ENCODE measurements at places on chromosomes 2 and 18. TPM values are rescaled to one million over a fixed set of nuclear protein-coding genes. Genes with fewer than 3 reads are reported as not detected.

DNA sequence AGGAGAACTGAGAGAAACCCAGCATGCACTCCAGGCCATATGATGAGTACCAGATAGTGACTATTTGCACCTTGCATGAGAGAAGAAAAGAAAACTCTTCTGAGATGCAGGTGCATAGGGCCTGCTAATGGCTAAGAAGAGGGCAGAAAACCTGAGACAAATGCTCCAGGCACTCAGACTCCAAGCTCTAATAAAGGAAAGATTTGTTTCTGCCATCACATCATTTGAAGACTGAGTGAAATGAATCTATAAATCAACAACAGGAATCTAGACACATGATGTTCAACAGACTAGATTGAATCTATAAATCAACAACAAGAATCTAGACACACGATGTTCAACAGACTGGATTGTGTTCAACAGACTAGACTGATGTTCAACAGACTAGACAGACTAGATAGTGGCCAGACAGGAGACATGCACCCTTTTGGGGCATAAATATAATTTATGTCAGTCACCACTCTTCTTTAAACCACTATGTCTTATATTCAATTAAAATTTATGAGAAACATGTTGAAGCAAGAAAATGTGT lies 482.7 kb upstream of the UBE2E3 start:
- DNase-seq = no peak

DNA sequence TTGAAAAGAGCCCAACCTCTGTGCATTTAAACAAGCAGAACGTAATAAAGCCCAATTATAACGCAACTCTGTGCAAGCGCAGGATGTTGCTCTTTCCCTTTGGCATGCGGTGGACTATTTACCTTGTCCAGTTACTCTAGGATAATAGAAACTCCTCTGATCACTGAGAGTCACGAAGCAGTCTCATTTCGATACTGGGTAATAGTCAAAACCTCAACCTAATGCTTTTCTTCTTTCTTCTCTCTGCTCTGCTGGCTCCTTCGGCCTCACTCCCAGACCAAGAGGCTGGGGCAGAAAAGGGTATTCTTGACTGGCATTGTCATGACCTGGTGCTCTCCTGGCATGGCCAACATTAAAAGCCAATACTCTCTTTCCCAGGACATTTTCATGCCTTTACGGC lies 89.7 kb upstream of the GCFC2 start:
- no peak for DNase-seq

DNA sequence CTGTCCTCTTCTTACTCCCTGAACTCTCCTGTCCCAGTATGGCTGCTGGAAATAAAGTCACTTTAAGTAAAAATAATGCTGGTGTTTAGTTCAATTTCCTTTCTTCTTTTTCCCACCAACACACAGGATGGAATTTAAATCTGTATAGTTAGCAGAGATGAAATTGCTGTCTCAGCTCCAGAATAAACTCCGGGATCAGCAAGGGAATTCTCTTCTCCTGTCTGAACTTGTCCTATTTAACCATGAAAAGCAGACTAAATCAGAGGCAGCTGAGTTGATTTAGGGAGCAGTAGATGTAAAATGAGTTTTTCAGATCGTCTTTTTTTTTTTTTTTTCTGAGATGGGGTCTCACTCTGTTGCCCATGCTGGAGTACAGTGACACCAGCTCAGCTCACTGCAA lies 25.9 kb downstream of the TTLL4 start:
- peak; percentile 37 for DNase-seq

GRCh38 chr2:233163486-233164103 lies 87.9 kb upstream of the ATG16L1 start:
- no peak for DNase-seq

- DNase-seq = peak; percentile 58
Measured at GRCh38 chr18:74551936-74552555, 17.7 kb downstream of the CNDP1 start.

DNA sequence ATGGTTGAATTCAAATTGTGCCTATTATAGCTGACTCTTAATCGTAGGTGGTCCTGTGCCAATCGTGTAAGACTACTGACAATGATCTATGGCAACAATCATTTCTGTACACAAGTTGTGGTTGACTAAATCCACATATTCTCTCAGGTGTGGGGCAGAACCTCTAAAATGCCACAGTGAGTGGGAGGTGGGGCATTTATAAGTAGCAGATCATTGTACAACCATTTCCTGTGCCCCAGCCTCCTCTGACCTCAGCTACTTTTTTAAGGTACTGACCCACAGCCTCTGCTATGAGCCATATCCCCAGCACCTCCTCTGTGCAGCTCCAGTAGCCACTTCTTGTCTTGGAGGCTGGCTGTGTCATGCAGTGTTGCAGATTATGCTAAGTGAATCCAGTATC lies 48.6 kb upstream of the RAPH1 start:
- peak; percentile 82 for DNase-seq

DNA sequence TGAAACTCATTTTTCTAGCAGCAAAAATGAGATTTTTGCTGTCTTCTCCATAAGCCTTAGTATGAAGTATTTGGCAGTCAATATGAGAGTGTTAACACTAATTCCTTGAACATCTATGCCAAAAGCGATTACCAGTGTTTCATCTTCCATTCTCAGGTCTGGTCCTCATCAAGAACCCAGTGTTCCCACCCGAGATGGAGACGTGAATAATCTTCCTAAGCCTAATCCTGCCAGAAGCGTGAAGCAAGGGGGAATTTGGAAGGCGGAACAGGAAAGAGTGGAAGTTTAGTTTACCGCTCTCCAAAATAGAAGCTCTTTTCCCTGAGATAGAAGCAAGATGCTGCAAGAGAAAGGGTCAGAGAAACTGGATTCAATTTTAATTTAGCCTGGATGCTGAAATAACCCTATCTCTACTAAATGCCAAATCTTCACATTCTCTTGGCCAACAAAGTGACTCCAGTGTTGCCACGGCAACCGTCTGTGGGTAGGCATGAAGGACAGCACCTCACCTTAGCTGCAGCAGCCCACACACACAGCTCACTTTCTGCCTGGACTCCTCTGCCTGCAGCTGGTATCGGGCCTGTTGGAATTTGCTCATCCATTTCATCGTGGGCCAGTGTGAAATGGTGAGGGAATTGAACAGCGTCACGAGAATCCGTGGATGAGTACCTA lies 711.1 kb downstream of the CBLN2 start:
- no peak for DNase-seq

DNA sequence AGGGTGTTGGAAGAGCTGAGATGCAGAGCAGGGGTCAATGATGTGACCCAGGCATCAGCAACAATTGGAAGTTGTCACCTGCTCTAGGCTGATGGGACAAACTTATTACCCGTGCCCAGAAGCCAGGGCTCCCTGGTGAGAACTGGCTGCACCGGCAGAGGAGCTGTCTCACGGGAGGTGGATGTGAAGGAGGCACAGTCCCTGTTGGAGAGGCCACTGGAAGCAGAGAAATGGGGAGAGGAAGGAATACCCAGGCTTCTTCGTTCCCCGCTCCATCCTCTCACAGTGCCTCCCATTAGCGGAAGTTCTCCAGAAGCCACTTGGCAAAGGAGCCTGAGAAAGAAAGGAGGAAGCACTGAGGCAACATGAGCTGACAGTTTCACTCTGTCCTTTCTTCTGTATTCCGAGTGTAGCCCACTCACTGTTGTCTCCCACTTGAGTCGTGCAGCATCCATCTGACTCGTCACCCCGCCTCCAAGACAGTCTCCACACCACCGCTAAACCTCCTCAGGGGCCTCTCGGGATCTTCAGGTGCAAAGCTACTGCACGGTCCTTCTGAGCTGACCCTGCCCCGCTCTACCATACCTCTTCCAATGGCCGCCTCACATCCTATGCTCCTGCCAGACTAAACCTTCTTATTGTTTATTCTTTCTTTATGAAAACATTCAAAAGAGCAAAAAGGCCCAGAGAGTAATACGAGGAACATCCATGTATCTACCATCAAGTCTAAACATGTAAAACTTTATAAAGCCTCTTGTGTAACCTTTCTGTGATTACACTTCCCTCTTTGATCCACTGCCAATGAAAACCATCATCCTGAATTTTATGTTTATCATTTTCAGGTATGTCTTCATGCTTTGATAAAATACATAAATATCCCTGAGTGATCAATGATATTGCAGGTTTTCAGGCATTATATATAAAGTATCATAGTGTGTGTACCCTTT lies 19.1 kb upstream of the AFTPH start:
- DNase-seq = peak; percentile 28

DNA sequence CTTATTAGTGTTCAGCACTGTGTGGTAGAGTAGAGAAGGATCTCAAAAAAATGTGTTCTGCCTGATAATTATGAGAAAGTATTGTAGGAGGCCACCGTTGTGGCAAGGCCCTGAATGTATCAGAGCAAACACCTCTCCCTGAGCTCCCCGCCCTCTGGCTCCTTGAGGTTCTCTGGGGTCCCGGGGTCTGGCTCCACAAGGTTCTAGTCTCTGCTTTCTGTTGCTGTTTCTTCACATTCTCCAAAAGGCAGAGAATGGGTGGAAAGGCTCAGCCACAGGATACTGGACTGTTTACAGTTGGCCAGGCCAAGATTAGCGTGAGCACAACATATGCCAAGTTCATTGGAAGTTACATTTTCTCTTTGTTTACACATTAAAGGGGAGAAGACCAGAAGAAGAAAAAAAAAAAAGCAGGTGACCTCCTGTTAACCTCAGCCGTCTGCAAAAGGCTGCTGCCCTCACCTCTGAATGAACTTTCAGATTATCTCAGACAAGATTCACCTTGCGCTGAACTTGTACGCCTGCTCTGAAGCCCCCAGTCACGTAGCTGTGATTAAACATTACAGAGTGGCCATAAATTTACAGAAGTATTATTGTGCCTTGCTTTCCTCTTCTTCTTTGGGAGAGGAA lies 56.6 kb upstream of the CYP26B1 start:
- no peak for DNase-seq

DNA sequence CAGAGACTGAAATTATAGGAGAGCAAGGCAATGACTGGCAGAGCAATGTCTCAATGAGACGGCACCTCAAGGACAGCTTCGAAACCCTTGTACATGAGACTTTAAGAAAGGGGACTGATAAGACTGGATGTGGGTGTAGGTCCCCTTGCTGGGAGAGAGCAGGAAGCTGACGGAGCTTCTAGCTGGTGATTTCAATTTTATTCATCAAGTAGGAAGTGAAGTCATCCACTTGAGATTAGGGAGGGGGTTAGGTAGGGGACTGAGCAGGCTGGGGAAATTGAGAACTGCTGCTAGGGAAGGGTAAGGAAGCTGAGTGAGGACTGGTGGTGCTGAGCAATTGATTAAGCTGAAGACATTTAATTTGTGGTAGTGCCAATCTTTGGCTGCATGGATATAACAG lies 99.5 kb upstream of the ITGB6 start:
- DNase-seq = no peak

DNA sequence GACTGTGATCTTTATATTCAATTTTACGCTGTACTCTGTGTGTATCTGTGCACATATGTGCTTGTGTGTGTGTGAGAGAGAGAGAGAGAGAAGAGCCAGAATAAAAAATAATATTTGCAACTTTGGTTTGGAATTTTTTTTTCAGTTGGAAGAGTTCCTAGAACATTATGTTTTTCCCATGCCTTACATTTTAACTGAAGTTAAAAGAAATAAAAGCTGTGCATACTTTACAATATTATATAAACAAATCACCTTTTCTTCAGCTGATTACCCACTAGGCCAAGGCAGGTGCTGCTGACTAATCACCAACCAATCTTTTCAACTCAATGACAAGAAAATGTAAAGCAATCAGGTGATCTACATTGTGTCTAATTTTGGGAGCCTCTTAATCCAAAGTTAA lies 366.3 kb downstream of the NYAP2 start:
- DNase-seq = no peak

DNA sequence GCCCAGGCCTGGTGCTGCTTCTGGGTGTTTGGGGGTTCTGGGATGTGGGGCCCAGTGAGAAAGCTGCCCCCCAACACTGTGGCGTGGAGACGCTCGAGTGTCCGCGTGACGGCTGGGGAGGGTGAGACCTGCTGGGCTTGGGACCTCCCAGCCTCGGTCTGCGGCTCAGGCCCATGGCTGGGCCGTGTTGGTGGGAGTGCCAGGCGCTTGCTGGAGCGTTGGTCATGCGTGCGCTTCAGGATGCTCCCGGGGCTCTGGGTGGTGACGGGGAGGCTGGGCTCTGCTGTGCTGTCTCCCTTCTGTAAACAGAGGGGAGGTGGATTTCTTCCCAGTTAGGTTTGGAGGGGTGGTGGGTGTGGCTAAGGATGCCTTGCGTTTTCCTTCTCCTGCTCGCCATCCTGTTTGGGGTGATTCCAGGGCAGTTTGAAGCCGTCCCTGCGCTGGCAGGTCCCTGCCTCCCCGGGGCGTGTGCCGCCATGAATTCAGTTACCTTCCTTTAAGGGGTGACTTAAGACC lies 606 bp downstream of the GAL3ST2 start:
- no peak for DNase-seq

- DNase-seq = no peak
Measured at GRCh38 chr2:120852200-120852815, 116.6 kb downstream of the GLI2 start.

EMILIN1 gene
- 1.5 TPM for total RNA-seq

IGFBP5 gene
- total RNA-seq = 266 TPM

ABCB11 gene
- not detected for total RNA-seq

IL1RN gene
- 1.0 TPM for total RNA-seq

SIX3 gene
- not detected for total RNA-seq

TMEM37 gene
- total RNA-seq = not detected

SGPP2 gene
- total RNA-seq = 5.3 TPM
